Small intestine (tissue), 16 donors: ENCODE measurements at places on chromosomes 12 and 14.

DNA sequence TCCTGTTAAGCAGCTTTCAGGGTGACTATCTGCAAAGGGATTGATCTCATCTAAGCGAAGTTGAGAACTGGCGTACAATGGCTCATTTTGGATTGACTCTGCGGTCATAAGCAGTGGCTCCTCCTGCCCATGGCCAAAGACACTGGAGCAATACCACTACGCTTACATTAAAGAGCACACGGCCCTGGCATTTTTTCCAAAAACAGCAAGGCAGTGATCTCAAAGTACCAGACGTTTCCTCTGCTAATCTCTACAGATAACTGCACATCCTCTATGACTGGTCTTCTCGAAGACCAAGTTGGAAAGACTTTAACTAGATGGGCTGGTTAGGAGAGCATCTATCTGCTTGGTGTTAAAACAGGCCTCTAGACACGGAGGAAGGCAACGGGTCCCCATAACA, 2.7 kb downstream of the PITPNM2 start:
- no peak overlapping the region for H3K4me3 ChIP-seq
- H3K4me1 ChIP-seq = peaks cover 4% of the 10 kb centered on the region
- H3K27ac ChIP-seq = no peak overlapping the region
- no peak for DNase-seq
- no peaks in the 10 kb centered on the region for H3K36me3 ChIP-seq

GRCh38 chr12:24424889-24425600, 475.6 kb upstream of the SOX5 start:
- no peaks in the 10 kb centered on the region for H3K4me1 ChIP-seq
- no peak overlapping the region for H3K27ac ChIP-seq
- no peak for DNase-seq

GRCh38 chr14:28745176-28745575, 21.4 kb upstream of the FOXG1 start:
- no peak for DNase-seq
- H3K27ac ChIP-seq = no peak overlapping the region
- H3K36me3 ChIP-seq = no peaks in the 10 kb centered on the region
- H3K27me3 ChIP-seq = no peaks in the 10 kb centered on the region

GRCh38 chr12:131077931-131078391, 124.3 kb downstream of the ADGRD1 start:
- no peak for DNase-seq
- H3K27me3 ChIP-seq = no peaks in the 10 kb centered on the region
- H3K4me3 ChIP-seq = no peak overlapping the region
- peaks cover 33% of the 10 kb centered on the region for H3K36me3 ChIP-seq

- H3K4me3 ChIP-seq = no peak overlapping the region
- H3K36me3 ChIP-seq = no peaks in the 10 kb centered on the region
- no peak for DNase-seq
- H3K27ac ChIP-seq = no peak overlapping the region
- H3K4me1 ChIP-seq = no peaks in the 10 kb centered on the region
Observed at GRCh38 chr14:86196471-86196870, 666.5 kb downstream of the FLRT2 start.

DNA sequence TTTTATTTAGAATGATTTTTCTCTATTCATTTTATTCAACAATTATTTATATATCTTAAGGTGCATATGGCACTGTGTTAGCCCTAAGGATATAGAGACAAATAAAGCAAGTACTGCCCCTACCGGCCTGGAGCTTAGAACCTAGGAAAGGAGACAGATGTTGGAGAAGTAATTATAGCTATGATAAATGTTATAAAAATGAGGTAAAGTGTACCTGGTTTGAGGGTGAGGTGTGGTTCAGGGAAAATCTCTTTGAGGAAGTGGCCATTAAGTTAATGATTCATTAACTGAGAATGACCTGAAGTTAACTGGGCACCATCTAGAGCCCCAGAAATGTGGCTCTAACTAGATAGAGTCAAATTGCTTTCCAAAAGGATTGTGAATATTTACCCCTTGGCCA, 31.9 kb downstream of the CDKL1 start:
- H3K27ac ChIP-seq = no peak overlapping the region
- peaks cover 10% of the 10 kb centered on the region for H3K4me1 ChIP-seq
- peak; percentile 80 for DNase-seq
- peaks cover 4% of the 10 kb centered on the region for H3K36me3 ChIP-seq
- H3K4me3 ChIP-seq = no peak overlapping the region
- H3K27me3 ChIP-seq = no peaks in the 10 kb centered on the region

GRCh38 chr12:57893431-57894353, 47.2 kb upstream of the CTDSP2 start:
- DNase-seq = peak; percentile 95
- H3K4me3 ChIP-seq = no peak overlapping the region
- H3K27ac ChIP-seq = peak overlapping the region; percentile 89
- H3K27me3 ChIP-seq = no peaks in the 10 kb centered on the region

GRCh38 chr14:71610149-71610548, 322.1 kb upstream of the RGS6 start:
- H3K36me3 ChIP-seq = peaks cover 4% of the 10 kb centered on the region
- no peak overlapping the region for H3K4me3 ChIP-seq
- no peaks in the 10 kb centered on the region for H3K27me3 ChIP-seq
- no peak for DNase-seq

- H3K27ac ChIP-seq = no peak overlapping the region
- no peaks in the 10 kb centered on the region for H3K36me3 ChIP-seq
- H3K4me1 ChIP-seq = no peaks in the 10 kb centered on the region
- H3K27me3 ChIP-seq = no peaks in the 10 kb centered on the region
Observed at GRCh38 chr12:128298091-128298748, 31.2 kb downstream of the TMEM132C start.

DNA sequence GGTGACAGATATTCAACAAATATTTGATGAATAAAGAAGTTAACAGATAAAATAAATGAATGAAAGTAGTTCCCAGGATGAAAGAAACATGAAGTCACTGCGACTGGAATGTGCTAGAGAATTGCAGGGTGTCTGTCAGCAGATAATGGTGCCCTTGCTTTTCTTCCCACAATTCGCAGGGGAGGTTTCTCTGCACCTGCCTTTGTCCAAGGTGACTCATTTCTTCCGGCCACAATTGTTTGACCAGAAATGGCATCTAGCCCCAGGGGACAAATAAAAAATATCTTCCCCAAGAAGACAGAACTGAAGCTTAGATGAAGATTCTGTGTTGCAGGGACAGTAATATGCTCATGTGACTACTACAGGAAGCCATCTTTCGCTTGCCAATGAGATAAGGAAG, 316.1 kb upstream of the TBX3 start:
- H3K4me1 ChIP-seq = peaks cover 4% of the 10 kb centered on the region
- H3K27me3 ChIP-seq = no peaks in the 10 kb centered on the region
- H3K4me3 ChIP-seq = no peak overlapping the region
- no peak overlapping the region for H3K27ac ChIP-seq
- H3K36me3 ChIP-seq = no peaks in the 10 kb centered on the region

DNA sequence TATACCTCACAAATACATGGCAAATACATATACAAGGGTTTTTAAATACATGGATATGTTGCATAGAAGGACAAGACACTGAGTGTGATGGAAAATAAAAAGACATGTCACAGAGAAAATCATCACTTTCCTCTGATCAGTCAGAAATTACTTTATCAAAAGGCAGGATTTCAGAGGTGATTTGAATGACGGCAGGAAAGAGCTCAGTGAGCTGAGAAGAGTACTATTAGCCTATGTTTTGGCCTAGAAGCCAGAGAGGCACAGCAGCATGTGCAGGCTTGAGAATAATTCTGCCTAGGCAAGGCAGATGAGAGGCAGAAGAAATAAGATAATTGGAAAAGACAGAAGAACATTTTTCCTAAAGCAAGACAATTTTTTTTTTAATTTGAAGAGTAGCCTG, 94.9 kb downstream of the BCAT1 start:
- no peaks in the 10 kb centered on the region for H3K27me3 ChIP-seq
- no peaks in the 10 kb centered on the region for H3K36me3 ChIP-seq
- H3K4me1 ChIP-seq = no peaks in the 10 kb centered on the region
- DNase-seq = no peak

GRCh38 chr12:54701940-54702592, 53.9 kb upstream of the DCD start:
- no peak overlapping the region for H3K4me3 ChIP-seq
- peaks cover 11% of the 10 kb centered on the region for H3K4me1 ChIP-seq
- DNase-seq = peak; percentile 40
- H3K27ac ChIP-seq = no peak overlapping the region
- no peaks in the 10 kb centered on the region for H3K36me3 ChIP-seq

DNA sequence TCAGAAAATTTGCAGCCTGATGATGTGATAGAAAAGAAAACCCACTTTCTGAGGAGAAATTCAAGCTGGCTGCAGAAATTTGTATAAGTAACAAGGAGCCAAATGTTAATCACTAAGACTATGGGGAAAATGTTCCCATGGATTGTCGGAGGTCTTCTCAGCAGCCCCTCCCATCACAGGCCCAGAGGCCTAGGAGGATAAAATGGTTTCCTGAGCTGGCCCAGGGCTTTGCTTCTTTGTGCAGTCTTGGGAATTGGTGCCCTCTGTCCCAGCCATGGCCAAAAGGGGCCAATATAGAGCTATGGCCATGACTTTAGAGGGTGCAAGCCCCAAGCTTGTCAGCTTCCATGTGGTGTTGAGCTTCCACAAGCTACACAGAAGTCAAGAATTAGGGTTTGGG, 335.9 kb downstream of the ATP23 start:
- no peak for DNase-seq
- H3K4me3 ChIP-seq = no peak overlapping the region
- no peaks in the 10 kb centered on the region for H3K4me1 ChIP-seq
- no peaks in the 10 kb centered on the region for H3K27me3 ChIP-seq
- H3K36me3 ChIP-seq = no peaks in the 10 kb centered on the region
- H3K27ac ChIP-seq = no peak overlapping the region

DNA sequence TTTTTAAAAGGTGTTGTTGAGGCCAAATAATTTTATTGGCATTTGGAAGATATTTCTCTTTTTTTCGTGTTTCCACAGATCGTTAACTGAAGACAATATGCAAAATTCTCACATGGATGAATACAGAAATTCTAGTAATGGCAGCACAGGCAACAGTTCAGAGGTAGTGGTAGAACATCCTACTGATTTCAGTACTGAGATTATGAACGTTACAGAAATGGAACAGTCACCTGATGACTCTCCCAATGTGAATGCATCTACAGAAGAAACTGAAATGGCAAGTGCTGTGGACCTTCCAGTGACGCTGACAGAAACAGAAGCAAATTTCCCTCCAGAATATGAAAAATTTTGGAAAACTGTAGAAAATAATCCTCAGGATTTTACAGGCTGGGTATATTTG, 11.2 kb downstream of the PRPF39 start:
- H3K36me3 ChIP-seq = peaks cover 10% of the 10 kb centered on the region
- no peak overlapping the region for H3K27ac ChIP-seq
- no peak overlapping the region for H3K4me3 ChIP-seq
- no peaks in the 10 kb centered on the region for H3K27me3 ChIP-seq
- no peak for DNase-seq

- DNase-seq = no peak
- no peak overlapping the region for H3K27ac ChIP-seq
Observed at GRCh38 chr12:67319936-67320335, 50.8 kb downstream of the CAND1 start.

DNA sequence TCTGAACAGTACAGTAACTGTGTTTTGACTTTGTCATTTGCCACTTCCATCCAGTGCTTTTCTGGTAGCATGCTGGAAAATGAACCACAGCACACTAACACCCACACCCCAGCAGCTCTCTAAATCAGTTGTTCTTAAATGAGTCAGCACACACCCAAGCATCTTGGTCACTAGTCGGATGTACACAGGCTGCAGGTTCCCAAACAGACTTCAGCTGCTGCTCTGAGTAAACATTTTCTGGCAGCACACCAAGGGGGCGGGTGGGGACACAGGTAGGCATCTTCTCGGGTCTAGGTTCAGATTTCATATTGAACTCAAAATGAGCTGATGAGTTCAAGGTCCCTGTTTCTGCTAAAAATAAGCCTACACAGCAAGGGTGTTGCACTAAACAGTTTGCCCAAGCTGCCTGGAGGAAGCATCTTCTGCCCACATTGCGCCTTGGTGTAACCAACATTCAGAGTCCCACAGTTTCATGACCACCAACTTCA, 39.8 kb downstream of the IFNG start:
- H3K36me3 ChIP-seq = no peaks in the 10 kb centered on the region
- no peaks in the 10 kb centered on the region for H3K27me3 ChIP-seq
- no peak overlapping the region for H3K4me3 ChIP-seq
- no peak overlapping the region for H3K27ac ChIP-seq

- DNase-seq = peak; percentile 27
- no peak overlapping the region for H3K4me3 ChIP-seq
- no peak overlapping the region for H3K27ac ChIP-seq
- no peaks in the 10 kb centered on the region for H3K27me3 ChIP-seq
- no peaks in the 10 kb centered on the region for H3K4me1 ChIP-seq
Observed at GRCh38 chr14:63510538-63510937, 32.6 kb downstream of the PPP2R5E start.

DNA sequence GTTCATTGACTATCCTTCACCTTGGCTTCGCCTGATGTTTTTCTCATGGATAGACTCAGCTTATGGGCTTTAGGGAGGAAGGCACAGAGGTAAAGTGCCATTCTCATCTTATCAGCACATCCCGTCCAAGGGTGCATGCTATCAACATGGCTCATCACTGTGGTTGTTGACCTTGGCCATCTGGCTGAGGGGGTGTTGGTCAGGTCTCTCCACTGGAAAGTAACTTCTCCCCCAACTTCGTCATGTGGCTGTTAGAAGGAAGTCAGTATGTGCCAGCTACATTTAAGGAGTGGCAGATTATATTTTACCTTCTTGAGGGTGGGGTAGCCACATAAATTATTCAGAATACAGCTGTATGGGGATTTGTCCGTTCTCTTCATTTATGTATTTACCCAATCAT, 68.9 kb downstream of the EML1 start:
- H3K36me3 ChIP-seq = peaks cover 5% of the 10 kb centered on the region
- H3K27ac ChIP-seq = no peak overlapping the region
- H3K4me1 ChIP-seq = no peaks in the 10 kb centered on the region
- no peaks in the 10 kb centered on the region for H3K27me3 ChIP-seq

DNA sequence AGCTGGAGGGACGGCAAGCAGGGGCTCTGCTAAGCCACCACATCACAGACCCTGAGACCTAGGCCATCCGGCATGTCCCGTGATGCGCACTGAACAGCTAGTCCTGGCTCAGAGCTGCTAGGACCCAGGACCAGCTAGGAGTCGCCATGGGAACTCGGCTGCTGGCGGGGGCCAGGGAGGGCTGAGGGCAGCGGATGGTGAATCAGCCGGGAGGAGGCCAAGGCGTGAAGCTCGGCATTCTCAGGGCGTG, 5.1 kb downstream of the AHNAK2 start:
- no peaks in the 10 kb centered on the region for H3K36me3 ChIP-seq
- DNase-seq = peak; percentile 80
- H3K27me3 ChIP-seq = peaks cover under 1% of the 10 kb centered on the region
- peaks cover 62% of the 10 kb centered on the region for H3K4me1 ChIP-seq
- H3K27ac ChIP-seq = no peak overlapping the region

DNA sequence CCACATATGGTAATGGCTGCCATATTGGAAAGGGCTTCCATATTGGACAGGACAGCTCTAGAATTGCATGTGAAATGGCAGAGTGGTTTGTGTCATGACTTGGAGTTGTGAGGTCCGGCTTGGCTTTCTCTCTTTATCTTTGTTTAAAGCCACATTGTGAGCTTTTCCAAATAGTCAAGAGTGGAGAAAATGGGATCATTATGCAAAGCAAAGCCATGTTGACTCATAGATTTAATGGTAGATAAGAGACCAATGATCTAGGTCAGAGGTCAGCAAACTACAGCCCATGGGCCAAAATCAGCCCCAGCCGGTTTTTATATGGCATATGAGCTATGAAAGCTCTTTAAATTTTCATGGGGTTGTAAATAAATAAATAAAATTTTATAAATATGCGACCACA, 449.1 kb downstream of the BCL11B start:
- H3K36me3 ChIP-seq = no peaks in the 10 kb centered on the region
- no peak overlapping the region for H3K4me3 ChIP-seq
- no peak for DNase-seq
- H3K27ac ChIP-seq = no peak overlapping the region
- H3K27me3 ChIP-seq = no peaks in the 10 kb centered on the region
- no peaks in the 10 kb centered on the region for H3K4me1 ChIP-seq
